Hematopoietic multipotent progenitor cell treated with erythropoietin and hydrocortisone succinate and interleukin-3 and kit ligand, for 17 days (in vitro differentiated cells): ENCODE measurements at places on chromosomes 5 and 9.

- DNase-seq: peak; percentile 33
These were observed 1.0 kb downstream of the BRIX1 start for GRCh38 chr5:34916518-34916917.

DNA sequence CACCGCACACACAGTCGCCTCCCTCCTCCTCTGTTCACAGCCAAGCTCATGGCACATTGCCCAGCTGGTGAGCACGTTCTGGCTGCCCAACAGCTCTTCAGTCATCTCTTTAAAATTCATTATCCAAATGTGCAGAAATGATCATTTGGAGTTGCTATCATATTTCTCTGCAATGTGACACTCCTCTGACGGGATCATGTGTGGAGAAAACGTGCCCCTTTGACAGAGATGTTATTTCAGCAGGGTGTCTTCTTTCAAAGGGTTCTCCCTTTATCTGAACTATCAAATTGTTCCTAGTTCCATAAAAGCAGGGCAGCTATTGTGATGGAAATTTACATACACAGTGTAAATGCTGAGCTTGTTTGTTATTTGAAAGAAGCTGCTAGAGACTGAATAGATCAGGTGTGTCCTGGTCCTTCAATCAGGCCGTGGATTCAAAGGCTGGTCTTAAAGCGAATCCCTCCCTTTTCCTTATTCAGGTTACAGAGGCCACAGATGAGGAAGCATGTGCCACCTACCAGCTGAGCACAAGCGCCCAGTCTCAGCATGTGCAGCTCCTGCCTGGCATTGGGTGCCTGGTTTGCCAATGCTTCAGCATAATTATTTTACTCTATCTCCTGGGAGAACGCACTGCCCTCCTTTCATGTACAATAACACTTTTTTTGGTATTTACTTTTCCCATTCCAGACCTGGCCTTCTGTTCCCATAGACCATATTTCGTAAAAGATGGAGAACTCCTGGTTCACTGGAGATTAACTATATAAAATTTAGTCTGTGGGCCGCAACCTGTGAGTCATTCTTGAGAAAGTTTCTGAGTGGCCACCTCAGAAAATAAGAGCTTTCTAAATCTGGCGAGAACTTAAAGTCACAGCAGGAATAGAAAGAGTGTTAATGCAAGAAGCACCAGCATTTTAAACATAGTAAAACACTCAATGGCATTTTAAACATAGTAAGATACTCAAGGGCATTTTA is 433.7 kb downstream of the ENC1 start:
- no peak for DNase-seq

DNA sequence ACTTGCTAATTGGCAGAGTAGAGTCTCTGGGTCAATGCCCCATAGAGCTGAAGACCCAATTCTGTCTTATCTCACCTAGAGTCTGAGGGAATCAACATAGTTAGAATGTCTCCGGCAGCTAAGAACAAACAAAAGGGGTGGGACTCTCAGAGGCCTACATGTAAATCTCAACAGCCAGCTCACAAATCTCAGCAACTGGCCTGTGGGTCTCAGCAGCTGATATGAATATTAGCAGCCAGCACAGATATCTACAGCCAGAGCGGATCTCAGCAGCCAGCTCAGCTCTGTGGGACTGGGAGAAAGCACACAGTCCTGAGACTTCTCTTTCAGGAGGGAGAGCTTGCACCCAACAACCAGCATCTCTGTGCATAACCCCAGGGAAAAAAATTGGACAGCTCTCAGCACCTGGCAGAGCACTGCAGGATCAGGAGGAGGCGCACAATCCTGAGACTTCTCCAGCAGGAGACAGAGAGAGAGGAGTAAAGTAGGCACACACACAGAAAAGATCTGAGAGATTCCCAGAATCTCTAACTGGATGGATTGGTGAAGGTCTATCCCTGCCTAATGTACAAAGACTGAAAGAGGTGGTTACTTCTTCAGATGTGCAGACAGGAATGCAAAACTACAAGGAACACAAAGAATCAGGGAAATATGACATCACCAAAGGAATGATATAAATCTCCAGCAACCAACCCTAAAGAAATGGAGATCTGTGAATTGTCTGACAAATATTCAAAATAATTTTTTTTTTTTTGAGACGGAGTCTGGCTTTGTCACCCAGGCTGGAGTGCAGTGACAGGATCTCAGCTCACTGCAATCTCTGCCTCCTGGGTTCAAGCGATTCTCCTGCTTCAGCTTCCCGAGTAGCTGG is 29.2 kb downstream of the KLF4 start:
- no peak for DNase-seq

DNA sequence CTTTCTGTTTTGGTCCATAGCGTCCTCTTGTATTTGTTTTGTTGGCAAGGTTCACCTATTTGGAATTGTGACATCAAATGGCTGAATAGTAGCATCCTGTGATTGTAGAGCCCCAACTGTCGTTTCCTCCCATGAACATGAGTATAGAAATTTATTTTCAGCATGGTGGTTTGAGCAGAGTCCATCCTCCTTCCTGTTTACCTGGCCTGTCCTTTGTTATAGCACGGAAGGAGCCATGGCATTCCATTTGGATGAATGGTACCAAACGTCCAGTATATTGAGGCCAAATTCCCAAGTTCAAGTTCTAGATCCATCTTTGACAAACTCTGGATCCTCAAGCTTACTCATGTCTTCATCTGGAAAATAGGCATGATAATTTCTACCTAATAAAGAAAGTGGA is 16.8 kb downstream of the RASGRF2 start:
- no peak for DNase-seq

- no peak for DNase-seq
These were observed 148.8 kb upstream of the ADAMTSL1 start for GRCh38 chr9:18324928-18325745.

- DNase-seq: peak; percentile 8
These were observed 57.4 kb downstream of the CFAP95 start for GRCh38 chr9:69877852-69878514.

DNA sequence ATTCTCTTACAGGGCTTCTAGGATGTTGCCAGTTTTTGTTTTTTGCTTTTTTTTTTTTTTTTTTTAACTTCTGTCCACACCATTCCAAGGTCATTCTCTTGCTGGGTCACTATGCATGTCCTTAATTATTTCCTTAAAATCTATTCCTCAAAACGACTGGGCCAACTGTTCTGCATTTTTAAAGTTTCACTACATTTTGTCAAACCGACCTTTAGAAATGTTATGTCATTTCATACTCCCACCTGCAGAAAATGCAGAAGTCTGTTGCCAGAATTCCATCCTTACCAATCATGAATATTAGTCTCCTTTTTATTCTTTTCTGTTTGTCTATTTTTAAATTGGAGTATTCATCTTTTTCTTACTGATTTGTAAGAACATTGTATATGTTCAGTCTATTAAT is 295.5 kb downstream of the ZSWIM6 start:
- no peak for DNase-seq

- no peak for DNase-seq
These were observed 2200.5 kb downstream of the MAT2B start for GRCh38 chr5:165705960-165706359.

DNA sequence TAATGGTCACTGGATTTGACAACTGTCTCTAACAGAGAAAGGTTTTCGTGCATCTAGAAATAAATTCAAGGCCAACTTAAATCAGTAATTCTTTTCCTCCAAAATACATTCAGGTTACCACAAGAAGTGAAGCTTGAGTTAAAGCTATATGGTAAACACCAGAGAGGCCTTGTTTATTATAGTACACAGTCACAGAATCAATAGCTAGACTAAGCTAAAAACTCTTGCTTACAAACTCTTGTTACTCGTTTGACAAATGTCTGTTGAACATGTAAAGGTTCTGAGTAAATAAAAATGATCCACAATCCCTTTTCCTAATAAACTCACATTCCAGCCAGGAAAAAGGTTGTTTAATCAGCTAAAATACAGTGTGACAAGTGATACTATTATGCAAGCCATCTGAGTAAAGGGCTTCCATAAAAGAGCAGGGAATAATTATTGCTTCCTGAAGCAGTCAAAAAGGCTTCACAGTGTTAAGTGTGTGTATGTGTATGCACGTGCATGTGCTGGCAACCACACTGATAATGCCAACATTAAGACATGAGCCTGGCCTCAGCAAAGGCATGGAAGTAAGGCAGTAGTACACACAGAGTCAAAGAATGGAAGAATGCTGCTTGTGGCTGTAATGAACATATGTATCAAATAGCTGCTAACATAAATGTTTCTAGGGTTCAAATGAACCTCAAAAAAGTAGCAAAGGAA is 12.8 kb downstream of the PTAR1 start:
- DNase-seq: no peak

DNA sequence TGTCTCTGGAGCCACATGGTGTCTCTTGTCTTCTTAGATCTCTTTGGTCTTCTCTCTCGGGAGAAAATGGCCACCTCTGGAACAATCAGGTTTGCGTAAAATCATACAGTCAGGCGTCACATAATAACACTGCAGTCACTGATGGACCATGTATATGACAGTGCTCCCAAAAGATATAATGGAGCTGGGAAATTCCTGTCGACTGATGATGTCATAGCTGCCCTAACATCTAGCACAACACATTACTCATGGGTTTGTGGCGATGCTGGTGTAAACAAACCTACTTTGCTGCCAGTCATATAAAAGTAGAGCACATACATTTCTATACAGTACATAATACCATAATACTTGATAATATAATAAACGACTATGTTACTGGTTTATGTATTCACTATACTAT is 30.1 kb upstream of the RAI14 start:
- DNase-seq: no peak

DNA sequence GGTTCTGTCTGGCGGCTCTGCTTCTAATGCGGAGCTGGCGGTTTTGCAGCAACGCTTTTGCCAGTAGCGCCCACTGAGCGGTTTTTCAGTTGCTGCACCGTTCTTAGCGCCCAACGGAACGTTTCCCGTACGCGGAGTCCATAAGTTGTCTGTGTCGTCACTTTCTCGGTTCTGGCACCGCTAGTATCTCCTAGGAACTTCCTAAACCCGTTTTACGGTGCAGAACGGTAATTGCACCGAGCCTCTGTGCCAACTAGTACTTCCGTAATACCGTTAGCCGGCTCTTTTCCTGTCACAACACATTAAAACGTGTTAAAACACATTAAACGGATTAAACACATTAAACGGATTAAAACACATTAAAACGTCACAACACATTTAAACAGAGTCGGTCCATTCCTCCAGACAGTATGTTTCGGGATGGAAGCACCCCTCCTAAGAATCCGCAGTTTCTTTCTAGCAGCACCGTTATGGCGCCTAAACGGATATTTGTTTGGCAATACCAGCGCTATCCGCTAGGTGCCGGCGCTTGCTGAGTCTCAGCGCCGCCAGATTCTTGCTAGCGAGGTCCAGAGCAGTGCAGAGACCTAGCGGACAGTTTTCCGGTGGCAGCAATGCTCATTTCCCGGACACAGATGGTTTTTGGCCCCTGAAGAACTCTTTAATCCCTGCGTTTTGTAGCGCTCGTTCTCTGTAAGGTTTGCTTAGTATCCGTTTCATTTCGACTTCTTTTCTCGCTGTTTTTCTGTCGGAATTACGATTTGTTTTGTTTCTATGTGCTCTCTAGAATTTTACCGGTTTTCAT is 45.4 kb downstream of the ANXA2R start:
- DNase-seq: peak; percentile 94

- no peak for DNase-seq
These were observed 22.4 kb upstream of the FREM1 start for GRCh38 chr9:14932641-14933040.

GRCh38 chr9:97568461-97569275 is 64.5 kb downstream of the TSTD2 start:
- no peak for DNase-seq

- DNase-seq: no peak
These were observed 116.9 kb downstream of the DENND1A start for GRCh38 chr9:123812984-123813383.

DNA sequence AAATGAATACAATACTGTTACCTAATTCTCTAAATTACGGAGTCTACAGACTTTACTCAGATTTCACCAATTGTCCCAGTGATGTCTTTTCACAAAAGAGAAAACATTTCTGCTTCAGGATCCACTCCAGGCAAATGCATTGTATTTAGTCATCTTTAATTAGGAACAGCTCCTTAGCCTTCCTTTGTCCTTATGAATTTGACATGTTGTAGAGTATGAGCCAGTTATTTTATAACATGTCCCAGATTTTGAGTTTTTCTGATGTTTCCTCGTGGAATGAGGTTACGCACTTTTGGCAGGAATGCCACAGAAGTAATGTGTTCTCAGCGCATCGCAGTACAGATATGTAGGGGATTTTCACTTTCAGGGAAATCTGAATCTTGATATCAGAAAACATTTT is 10.5 kb downstream of the HABP4 start:
- no peak for DNase-seq

DNA sequence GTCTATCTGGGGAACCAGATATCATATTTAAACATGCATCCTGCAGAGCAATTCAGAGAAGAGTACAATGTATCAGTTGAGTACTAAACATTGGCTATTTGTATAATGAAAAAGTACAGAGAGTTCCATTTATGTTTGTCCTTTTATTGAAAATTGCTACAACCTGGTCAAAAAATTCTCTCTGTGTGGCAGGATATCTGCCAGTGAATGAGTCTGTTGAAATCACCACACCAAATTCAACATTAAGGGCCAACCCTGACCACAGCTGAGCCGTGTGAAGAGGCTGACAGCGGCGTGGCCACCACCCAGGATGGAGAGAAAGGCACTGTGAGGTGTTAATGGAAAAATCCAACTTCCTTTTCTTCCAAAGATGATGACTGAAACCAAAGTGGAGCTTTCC is 422.7 kb upstream of the PIK3R1 start:
- DNase-seq: no peak

DNA sequence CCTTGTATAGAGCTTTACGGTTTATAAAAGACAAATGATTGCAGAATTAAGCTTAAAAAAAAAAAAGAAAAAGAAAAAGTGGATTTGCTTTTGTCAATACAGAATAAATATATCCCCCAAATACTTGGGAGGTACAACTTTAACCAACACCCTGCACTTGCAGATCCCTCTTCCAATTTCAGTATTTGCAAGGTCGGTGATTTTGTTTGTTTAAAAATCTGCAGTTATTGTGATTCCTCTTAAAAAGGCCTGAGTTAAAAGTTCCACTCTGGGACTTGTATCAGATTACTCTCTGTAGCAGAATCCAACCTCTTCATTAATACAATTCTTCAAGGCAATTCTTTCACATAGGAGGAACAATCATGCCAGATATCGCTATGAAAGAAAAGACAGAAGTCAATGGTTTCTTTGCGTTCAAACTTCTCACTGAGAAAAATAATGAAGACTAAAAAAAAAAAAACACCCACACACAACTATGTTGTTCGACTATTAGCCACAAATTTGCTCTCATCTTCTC is 400.9 kb downstream of the EBF1 start:
- no peak for DNase-seq

GRCh38 chr9:37172557-37172956 is 52.2 kb downstream of the ZCCHC7 start:
- DNase-seq: no peak

DNA sequence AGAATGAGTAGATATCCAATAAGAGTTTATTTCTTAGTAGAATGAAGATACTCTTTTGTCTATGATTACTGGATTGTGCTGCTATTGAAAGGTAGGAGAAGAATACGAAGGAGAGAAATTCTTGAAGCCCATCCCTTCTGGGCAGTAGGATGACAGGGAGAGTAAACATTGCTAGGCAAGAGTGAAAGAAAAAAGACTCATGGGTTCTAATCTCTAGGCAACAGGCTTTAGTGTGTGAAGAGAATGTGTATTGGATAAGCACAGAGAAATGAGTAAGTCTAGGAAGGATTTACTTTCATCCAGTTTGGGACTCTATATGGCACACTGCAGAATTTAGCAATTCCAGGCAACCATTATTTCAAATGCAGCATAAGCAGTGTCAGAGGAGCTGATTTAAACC is 216.0 kb downstream of the GABRG2 start:
- no peak for DNase-seq

GRCh38 chr9:81592887-81593266 is 96.5 kb downstream of the TLE1 start:
- DNase-seq: no peak

- no peak for DNase-seq
These were observed 24.4 kb downstream of the EGR1 start for GRCh38 chr5:138489683-138490061.
